IMR-90 (cell line): ENCODE measurements at places on chromosomes 4 and X.
A peak's percentile ranks its signal among the peaks of the same experiment; 100 is the strongest.

DNA sequence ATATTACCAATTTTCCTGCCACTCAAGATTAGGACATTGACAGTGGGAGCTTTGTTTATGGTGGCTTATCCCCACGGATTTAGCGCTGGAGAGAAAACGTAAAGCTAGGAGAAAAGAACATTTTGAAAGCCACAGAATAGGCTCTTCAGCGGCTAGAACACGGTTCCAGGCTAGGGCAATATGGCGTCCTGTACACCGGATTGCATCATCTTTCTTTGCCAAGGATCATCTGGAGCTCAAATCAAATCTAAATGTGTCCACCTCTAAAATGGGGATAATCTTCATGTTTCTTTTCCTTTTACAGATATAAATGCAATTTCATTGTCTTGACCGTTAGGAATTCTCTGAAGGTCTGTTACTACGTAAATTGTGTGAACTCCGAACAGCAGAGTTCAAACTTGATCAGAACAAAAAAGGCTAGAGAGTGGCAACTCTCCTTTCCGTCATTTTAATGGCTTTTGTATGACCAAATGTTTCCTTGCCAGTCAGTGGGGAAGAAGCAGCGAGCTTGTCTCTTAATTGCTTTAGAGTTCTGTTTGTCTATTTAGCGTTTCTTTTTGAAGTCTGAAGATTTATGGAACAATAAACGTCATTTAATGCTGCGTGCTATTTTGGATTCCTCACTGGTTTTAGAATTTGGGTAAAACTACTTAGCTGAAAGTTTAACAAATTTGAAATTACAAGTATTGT, 2.6 kb upstream of the WWC2 start:
- DNase-seq, result no peak

DNA sequence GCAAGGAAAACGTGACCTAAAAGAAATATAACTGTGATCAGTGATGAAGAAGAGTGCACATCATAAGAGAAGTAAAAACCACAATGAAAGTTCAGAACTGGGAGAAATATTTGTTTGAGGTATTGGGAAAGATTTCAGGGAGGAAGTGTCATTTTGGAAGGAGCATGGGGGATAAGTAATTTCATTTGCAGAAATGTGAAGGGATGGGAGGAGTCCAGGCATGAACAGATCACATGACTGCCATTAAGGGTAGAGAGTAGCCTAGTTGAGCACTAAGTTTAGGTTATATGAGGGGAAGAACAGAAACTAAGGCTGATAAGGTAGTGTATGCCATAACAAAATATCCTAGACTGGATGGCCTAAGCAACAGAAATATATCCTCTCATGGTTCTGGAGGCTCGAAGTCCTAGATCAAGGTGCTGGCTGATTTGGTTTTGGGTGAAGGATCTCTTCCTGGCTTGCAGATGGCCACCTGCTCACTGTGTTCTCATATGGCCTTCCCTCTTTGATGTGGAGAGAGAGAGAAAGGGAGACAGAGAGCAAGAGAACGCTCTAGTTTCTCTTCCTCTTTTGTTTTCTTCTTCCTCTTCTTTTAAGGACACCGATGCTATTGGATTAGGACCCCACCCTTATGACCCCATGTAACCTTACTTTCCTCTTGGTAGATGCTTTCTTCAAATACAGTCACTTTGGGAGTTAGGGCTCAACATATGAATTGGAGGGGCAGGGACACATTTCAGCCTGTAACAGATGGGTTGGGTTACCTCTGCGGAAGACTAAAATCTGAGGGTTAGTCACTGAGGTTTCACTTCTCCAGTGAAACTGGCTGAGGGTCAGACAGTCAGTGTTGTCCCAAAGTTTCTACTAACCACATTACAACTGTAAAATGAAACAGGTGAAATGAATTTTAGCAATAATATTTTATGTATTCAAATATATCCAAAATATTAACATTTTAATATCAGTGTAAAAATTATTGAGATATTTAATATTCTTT, 77.9 kb downstream of the EGF start:
- DNase-seq, result no peak

GRCh38 chr4:168528131-168528949, 31.5 kb downstream of the PALLD start:
- peak; percentile 62 for DNase-seq

DNA sequence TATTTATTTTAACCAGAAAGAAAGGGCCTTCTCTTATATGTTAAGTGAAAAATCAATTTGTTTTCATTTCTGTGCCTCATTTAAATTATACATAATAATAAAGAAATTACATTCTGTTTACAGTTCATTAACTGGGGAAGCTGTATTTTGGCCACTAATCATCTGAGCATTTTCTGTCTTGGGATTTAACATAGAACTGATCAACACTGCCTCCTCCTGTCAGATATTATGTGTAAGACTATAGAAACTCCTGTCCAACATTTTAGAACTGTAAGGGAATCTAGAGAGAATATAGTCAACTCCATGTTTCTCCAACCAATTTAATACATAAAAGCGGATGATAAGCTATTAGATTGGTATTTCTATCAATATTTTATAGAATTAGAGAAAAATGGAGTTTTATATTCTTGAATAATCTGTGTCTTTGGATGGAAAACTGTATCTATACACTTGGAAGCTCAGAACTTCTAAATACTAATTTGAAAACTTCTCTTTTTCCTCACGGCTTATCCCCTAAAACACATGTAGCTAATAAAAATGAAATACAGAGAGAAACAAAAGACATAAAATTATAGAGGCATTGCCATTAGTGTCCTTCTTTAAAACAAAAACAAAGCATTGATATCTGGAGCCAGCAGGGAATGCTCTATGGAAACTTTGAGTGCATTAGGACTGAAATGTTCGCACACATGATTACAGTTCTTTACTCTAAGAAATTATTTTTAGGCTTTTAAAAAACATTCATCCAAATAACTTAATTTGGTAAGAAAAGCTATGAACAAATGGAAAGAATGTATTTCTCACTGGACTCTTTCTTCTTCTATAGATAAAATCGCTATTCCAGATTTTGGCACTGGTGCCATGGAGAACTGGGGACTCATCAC, 33.1 kb downstream of the ENPEP start:
- DNase-seq, result peak; percentile 46

DNA sequence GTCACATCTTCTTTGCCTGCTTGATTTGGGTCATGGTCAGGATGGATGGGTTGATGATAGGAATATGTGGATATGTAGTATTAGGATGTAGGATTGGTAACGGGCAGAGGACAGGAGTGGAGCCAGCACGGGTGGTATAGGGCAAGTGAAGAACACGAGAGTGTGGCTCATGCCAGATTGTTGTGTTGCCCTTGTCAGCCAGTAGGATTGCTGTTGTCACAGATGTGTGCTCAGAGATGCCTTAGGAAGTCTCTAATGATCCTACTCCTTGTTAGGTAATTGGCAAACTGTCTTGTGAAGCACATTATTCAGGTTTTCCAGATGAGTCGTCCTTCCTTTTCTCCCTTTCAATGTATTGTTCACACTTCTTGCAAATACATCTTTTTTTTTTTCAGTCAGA, 5.5 kb downstream of the ATP10D start:
- no peak for DNase-seq

- no peak for DNase-seq
Measured at GRCh38 chr4:120808475-120809141, 113.9 kb downstream of the PRDM5 start.

- no peak for DNase-seq
Measured at GRCh38 chr4:154160519-154161301, 330.9 kb downstream of the DCHS2 start.

- no peak for DNase-seq
Measured at GRCh38 chr4:2256156-2256731, 5.7 kb downstream of the MXD4 start.

- DNase-seq, result peak; percentile 61
Measured at GRCh38 chr4:119138046-119138445, 2.4 kb downstream of the MYOZ2 start.

GRCh38 chr4:3827616-3828492, 61.7 kb downstream of the ADRA2C start:
- peak; percentile 17 for DNase-seq

GRCh38 chr4:48047896-48048295, 31.3 kb downstream of the NIPAL1 start:
- no peak for DNase-seq

DNA sequence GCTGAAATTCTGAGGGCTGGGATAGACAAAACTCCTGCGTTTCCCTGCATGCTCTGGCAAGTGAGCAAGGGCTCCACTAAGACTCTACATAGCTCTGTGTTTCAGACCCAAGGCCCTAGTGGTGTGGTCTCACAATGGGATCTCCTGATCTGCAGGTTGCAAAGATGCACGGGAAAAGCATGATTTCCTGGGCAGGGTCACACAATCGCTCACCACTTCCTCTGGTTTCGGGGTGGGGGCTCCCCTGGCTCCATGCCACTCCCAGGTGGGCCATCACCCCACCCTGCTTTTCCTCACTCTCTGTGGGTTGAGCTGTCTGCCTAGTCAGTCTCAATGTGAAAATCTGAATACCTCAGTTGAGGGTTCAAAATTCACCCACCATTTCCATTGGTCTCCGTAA, 111.5 kb downstream of the KLF8 start:
- DNase-seq, result no peak

DNA sequence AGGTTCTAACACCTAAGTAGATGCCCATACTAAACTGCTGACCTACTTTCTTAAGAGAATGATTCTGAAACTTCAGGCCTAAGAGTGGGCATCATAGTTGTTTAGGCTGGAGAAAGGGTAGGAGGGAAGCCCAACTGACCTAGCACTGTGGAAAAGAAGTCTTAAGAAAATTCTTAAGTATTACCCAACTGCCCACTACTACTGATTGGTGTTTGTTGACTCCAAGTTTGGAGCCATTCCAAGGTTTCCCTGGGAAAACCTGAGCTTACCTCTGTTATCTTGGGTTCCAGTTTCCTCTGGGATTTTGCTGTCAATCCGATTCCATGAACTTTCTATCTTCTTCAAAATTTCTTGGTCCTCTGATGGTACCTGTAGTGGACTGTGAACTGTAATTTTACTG, 23.9 kb downstream of the ANKRD17 start:
- DNase-seq, result peak; percentile 6

- no peak for DNase-seq
Measured at GRCh38 chr4:86414686-86415085, 54.8 kb upstream of the MAPK10 start.

GRCh38 chr4:149113804-149114430, 671.7 kb upstream of the NR3C2 start:
- peak; percentile 87 for DNase-seq

DNA sequence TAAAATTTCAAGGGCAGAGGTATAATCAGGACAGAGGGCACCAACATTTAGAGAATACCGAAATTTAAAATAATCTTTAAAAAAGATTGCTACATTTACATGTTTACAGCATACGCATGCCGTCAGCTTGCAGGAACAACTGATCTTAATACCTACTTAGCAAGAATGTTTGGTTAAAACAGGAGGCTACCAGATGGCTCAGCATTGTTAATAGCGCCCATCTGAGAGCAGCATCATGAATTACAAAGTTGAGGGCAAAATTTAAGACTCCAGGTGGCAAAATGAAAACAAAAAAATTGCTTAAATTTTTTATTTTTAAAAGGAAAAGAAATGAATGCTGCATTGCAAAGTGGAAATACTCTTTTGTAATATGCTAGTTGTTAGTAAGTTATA, 241.3 kb downstream of the C4orf33 start:
- DNase-seq, result no peak

DNA sequence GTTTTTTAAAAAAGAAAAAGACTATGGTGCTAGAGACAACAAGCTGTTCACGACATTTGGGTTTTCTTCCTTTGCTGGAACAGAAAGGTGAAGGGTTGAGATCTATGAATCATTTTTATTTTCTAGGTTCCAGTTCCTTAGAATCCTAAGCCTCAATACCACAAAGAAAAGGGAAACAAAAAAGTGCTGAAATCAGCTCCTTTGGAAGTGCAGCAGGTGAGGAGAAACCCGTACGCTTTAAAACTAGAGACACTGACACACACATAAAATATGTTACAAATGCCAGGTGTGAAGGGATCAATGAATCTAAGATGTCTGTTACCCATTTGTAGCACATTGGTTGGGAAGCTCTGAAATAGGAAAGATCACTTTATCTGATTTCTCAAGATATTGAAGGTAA, 125.2 kb downstream of the AREG start:
- DNase-seq, result no peak

- DNase-seq, result peak; percentile 59
Measured at GRCh38 chr4:140137671-140138070, 16.3 kb downstream of the MAML3 start.

DNA sequence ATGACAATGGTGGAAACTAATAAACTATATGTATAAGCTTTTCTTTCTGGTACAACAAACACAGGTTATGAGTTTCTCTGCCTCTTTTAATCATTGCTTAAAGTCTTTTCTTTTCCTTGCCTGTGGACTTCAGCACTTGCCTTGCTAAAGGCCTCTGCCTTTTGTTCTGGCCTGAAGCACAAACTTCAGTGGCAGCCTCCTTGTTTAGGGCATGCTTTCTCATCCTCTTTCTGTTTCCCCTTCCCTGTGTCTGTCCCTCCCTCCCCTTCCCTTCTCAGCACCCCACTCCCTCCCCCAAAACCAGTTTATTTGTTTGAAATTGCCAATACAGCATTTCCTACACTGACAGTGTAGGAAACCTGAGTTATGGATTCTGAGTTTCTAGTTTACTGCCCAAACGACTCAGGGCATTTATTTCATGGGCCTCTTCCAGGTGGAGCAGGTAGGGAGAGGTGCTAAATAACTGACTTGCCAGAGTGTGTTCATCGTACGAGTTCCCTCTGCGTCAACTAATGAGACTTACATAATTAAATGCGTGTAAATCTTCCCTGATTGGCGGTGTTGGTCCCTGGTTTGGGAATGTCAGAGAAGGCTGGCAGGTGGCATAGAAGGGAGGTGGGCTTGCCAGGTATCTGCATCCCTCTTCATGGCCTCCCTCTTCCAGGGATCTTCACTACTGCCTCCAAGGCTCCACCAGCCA, 311.0 kb downstream of the FBXW7 start:
- no peak for DNase-seq
